ENCODE measurements at places on chromosomes 5 and 9.

- DNase-seq: no peak
These were observed 14.8 kb downstream of the NCS1 start for GRCh38 chr9:130186839-130187522.

DNA sequence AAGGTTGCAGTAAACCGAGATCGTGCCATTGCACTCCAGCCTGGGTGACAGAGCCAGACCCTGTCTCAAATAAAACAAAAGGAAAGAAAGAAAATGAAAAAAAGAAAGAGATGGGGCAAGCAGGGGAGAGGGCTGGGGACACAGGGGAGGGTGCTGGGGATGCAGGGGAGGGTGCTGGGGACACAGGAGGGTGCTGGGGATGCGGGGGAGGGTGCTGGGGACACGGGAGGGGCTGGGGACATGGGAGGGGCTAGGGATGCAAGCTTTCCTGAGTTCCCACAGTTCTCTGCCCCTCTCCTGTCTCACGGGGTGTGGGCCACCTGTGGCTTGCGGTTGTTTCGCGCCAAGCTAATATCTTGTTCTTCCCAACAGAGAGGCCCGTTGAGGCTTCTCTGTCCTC lies 7.2 kb downstream of the PDCD6 start:
- DNase-seq: no peak

DNA sequence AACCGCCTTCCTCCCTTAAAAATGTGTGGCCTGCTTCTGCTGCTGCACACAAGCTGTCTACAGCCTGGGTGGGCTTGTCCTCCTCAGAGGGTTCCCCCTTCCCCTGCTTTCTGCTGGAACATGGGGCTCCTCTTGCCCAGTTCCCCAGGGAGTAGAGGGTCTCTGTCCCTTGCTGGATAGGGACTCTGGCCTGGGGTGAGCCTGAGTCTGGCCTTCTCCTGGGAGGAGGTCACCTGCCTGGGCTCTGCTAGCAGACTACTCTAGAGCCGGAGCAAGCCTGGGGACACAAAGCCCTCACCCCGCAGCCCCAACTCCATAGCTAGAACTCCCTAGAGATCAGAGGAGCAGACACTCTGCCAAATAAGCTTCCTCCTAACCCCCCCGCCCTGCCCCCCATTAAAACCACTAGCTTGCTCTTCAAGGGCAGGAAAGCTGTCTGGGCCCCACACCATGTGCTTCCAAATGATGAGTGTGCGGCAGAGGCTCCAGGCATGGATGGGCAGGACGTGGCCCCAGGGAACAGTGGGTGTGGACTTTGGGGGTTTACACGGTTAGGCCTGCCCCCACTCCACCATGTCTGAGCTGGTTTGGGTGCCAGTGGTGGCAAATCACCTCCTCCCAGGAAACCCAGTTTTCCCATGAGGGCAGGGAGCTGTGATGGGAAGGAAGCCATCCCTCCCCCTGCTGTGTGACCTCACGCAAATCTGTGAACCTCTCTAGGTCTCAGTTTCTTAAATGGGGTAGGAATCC lies 10.0 kb downstream of the TCF7 start:
- DNase-seq: peak; percentile 58

GRCh38 chr9:113886466-113886865 lies 10.4 kb downstream of the ZNF618 start:
- no peak for DNase-seq

DNA sequence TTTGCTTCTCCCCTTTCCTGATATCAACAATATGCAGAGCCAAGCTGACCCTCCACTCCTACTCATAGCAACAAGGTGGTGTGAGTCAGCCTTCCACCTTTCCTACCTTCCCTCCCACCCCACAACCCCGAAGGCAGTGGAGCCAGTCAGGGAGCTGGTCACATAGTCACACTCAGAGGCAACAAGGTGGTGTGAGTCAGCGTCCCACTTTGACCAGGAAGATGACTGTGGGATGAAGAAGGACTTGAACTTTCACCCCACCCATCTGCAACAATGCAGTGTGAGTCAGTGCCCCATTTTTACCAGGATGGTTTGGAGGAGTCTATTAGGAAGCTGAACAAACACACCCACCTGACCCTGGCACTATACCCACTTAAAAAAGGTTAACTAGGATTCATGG lies 30.1 kb upstream of the ZNF782 start:
- no peak for DNase-seq

- no peak for DNase-seq
These were observed 66.5 kb upstream of the SMIM15 start for GRCh38 chr5:61228691-61229280.

- DNase-seq: no peak
These were observed 107.3 kb upstream of the PRLR start for GRCh38 chr5:35337340-35338156.

GRCh38 chr9:93501406-93501805 lies 48.0 kb upstream of the FAM120AOS start:
- no peak for DNase-seq

GRCh38 chr9:37920471-37921167 lies 16.7 kb upstream of the SLC25A51 start:
- no peak for DNase-seq

- DNase-seq: no peak
These were observed 37.7 kb downstream of the PCDHAC2 start for GRCh38 chr5:141003791-141004611.

All from CD4-positive, alpha-beta T cell treated with Interleukin-4 for 4 hours (primary cell).